Activated gamma-delta T cell (primary cell): ENCODE measurements at places on chromosomes 1 and 21.

DNA sequence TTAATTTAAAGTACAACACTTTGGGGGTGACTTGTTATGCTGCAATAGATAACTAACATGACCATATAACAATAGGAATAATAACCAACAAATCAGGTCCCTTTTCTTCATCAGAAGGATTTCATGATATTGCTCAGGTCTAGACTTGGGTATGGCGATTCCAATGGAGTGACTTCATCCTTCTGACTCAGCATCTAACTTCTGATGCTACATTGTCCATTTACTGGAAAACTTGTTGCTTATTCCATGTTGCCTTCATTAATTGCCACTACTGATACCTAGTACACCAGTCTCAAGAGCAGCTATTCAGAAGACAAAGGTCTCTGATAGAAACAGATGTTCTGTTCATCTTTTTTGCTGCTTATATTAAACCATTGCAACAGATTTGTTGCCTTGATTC is 324.3 kb downstream of the TGFB2 start:
- DNase-seq = no peak

- peak; percentile 93 for DNase-seq
These were observed at the start of gene PRKCZ for GRCh38 chr1:2049718-2050431. TSS of gene PRKCZ (plus strand) at chr1:2050411. CDS start at chr1:2050631, 220 bp downstream.

DNA sequence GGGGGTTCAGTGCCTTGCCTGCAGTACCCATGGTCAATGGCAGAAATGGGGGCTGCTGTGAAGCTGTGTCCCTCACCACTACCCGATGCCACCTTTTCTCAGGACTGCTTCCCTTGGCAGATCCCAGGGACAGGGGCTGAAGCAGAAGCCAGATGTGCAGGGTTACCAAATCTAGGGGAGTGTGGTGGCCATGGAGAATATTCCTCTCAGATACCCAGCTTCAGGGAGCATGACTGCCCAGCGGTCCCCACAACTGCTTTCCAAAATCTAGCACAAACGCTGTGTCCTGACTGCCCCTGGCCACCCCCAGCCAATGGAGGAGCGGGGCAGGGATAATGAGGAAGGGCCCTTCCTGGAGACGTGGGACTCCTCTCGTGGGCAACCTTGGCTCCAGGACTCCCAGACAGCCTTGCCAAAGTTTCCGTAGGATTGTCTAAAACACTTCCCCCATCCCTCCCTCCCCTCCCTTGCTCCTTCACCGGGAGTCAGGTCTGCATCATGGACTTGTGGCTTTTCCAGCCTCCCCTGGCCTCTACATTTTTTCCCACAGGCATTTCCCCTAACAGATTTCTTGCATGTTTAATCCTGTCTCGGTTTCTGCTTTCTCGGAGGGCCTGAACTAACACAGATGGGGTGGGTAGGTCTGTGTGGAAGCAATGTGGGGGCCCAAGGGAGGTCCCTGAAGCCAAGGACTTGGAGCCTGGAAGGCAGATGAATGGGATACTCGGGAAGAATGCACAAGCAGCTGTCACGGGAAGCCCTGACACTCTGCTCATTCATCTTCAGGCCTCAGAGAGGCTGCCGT is 80.5 kb downstream of the OMA1 start:
- no peak for DNase-seq

DNA sequence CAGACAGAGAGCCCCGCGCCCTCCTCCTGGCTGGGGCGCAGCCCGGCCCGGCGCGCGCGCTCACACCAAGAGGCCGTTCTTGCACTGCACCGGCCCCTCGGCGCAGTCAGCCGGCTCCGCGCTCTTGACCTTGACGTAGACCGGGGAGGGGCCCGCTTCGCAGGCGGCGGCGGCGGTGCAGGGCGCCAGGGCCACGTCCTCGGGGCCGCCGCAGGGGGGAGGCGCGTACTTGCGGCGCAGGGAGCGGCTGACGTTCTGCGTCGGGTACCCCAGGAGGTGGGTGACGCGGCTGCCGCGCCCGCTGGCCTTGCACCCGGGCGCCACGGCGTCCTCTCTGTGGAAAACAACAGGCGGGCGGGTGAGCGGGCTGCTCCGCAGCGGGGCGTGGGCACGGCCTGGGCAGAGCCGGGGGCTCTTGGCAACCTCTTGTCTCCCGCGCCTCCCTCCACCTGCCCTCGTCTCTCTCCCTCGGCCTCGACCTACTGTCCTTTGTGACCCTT is 7.7 kb downstream of the VSIG8 start:
- DNase-seq = peak; percentile 64

DNA sequence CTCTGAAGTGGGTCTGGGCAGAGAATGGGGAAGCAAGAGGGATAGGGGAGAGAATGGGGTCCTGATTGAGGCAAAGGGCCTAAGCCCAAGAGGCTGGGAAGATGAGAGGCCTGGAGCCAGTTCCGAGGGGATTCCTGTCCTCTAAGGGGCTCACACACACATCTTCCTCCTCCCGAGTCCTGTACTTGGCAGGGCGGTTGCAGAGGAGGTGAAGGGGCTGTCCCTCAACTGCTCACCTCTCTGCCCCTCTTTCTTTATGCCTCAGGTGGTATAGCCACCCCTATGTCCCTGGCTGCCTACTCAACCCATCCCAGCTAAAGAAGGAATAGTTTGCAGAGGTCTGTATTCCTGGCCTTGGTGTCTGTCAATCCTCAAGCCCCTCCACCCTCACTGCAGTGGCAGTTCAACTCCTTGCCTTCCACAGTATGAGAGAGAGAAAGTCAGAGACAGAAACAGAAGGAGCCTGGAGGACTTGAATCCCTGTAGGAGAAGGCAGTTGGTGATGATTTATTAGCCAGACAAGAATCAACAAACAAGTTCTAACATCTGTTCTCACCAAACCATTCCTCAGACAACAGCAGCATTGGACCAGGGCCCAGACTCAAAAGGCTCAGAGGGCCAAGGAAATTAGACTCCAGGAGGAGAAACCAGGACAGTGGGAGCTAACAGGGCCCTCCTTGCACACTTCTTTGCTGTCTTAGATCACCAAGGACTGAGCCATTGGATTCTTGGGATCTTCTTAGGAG is 10.7 kb downstream of the SH2D2A start:
- DNase-seq = no peak

GRCh38 chr1:59367301-59368007 is 70.6 kb downstream of the FGGY start:
- no peak for DNase-seq

GRCh38 chr1:109765483-109765815 is 1.7 kb upstream of the EPS8L3 start:
- DNase-seq = no peak

- no peak for DNase-seq
These were observed 39.6 kb downstream of the PDE4B start for GRCh38 chr1:65832296-65832695.

DNA sequence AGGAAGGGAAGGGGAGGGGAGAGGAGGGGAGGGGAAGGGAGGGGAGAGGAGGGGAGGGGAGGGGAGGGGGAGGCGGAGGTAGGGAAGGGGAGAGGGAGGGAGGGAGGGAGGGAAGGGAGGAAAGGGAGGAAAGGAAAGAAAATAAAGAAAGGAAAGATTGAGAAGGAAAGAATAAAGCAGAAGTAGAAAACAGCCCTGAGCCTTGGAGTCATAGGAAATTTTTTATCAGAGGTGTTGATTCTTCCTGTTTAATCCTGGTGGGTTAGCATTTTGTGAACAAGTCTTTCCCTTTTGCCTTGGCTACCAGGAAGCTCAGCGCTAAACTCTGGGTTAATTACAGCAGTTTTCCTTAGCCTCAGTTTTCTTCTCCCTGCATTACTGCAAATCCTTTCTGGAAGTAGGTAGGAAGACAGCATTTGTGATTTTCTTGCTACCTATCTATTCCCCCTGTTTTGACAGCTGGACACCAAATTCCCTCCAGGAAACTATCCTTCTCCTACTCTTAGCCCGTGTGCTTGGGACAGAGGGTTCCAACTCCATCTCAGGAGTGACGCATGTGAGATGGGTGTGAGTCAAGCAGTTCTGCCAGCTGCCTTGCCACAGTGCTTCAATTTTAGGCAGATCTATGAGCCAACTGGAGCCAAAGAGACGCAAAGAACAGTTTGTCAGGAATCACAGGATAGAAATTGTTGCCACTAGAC is 26.9 kb downstream of the TOMM20 start:
- DNase-seq = no peak

DNA sequence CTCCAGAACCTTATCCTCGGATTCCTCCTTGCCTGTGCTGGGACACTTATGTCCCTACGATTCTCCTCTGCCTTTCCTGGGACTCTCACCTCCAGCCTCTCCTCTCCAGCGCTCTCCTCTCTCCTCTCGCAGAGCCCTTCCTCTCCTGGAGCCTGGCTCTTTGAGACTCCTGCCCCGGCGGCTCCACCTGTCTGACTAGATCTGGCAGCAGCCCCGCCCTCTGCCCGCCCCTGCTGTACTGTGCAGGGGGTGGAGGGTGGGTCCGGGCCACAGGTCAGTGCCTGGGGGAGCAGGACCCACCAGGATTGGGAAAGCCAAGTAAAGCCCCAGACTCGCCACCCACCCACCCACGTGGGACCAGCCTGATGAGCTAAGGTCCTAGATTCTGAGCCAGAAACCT is 1.6 kb downstream of the ELOVL1 start:
- no peak for DNase-seq
